ENCODE measurements at places on chromosomes 7 and 10.

DNA sequence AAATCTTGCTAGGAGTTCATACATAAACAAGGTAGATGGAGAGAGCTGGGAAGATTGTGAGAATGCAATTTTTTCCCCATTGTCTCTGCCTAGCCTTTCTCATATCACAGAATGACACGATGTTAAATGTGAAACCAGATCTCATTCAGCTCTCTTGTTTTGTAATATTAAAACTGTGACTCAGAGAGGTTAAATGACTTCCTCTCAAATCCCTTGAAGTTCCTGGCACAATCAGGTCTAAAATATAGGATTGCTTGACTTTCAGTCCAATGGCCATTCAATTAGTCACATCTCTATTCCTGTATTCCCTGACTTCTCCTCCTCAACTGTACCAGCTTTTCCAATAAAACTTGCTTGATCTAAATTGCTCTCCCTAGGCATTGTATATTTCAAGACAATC, 3.1 kb downstream of the ANKRD22 start:
- no peak for DNase-seq

DNA sequence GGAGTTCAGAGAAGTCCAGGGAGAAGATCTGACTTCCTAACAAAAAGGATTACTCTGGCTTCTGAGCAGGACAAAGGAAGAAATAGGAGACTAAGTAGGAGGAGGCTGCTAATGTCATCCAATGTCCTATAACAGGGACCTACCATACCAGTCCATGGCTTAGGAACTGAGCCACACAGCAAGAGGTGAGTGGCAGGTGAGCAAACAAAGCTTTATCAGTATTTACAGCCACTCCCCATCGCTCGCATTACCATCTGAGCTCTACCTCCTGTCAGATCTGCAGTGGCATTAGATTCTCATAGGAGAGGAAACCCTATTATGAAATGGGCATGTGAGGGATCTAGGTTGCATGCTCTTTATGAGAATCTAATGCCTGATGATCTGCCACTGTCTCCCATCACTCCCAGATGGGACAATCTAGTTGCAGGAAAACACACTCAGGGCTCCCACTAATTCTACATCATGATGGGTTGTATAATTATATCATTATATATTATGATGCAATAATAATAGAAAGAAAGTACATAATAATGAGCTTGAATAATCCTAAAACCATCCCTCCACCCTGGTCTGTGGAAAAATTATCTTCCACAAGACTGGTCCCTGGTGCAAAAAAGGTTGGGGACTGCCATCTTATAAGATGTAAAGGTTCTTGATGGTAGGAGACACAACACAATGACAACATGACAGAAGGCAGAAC, 487.4 kb downstream of the PLXDC2 start:
- no peak for DNase-seq

DNA sequence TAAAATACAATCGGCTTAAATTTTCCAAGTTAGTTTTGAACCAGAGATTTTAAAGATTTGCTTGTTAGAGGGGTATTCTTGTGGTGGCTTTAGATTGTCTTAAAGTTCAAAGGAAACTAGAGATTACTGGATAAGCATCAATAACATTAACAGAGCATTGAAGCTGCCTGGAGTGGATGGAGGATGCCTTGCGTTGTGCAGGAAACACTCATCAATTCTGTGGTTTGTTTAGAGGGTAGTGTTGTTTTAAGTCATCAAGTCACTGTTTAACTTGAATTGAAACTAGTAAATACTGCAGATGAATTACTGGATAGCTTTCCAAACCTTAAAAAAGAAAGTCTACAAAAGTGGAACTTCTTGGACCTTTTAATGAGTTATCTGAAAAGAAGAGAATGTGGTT, 218.6 kb downstream of the CELF2 start:
- no peak for DNase-seq

- DNase-seq: no peak
Observed at GRCh38 chr7:117041007-117041406, 87.7 kb downstream of the ST7 start.

- no peak for DNase-seq
Observed at GRCh38 chr10:30007406-30007805, 52.0 kb downstream of the JCAD start.

GRCh38 chr7:42639930-42640329, 271.9 kb downstream of the C7orf25 start:
- DNase-seq: no peak

DNA sequence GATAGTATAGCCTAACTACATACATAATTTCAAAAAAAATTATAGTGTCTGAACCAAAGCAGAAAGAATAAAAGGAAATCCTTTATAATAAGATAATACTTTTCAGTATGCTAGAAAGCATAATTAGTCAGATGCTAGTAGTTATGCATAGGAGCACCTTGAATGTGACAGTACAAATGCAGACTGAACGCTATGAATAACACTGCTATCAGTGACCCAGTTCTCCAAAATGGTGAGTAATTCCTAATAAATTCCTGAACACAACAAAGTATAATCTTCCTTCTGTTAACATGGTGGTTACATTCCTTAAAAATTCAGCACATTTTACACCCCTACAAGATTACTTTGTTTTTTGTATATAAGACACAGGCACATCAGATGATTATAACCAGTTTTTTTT, 1.2 kb upstream of the CHPF2 start:
- no peak for DNase-seq

GRCh38 chr7:70439651-70440050, 692.3 kb upstream of the GALNT17 start:
- no peak for DNase-seq

DNA sequence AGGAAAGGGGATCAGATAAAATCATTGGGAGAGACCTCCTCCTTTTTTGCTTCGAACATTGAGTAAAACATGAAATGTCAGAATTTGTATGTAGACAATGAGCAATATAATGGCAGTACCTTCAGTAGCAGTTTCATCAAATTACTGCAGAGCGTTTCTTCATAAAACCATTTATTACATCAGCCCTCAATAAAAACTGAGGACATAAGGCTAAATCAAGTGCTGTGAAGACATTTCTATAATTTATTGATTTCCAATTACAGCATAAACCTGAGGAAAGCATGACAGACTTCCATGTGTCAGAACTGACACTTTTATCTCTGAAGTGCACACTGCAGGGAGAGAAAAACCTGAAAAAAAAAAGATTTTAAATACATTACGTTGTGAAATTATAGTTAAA, 172.6 kb upstream of the ZNF804B start:
- DNase-seq: no peak

DNA sequence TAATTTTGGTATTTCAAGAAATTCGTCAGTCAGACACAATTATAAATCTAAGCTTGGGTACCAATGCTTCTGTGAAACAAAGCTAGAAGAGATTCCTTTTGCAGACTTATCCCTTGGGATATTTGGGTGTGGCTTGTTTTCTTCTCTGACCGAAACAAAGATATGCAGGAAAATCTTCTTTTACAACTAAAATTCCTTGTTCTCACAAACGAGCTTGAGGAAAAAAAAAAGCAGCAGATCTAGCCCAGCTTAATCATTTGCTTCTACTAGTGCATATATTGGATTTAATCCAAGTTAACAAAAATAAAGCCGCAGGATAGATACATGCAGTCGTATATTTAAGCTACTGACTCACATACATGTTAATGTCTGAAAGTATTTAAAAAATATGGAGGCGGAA, 104.2 kb downstream of the PRTFDC1 start:
- no peak for DNase-seq

- no peak for DNase-seq
Observed at GRCh38 chr10:124515244-124515970, 53.8 kb downstream of the LHPP start.

DNA sequence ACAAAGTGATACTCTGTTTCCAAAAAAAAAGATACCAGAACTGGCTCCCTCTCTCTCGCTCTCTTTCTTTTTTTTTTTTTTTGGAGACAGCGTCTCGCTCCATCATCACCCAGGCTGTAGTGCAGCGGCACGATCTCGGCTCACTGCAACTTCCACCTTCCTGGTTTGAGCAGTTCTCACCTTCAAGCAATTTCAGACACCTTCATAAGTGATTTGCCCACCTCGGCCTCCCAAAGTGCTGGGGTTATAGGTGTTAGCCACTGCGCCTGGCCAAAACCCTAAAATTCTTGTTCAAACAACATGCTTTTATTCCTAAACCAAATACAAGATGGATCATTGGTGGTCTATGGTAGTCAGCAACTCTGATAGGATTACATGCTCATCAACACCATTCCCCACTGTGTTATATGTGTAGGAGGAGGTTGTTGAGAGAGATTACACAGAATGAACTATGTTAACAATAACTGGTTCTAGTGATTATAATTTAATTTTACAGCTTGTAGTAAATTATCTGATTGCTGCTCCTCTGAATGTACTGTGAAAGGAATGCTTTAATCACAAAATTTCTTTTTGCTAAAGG, 15.5 kb downstream of the ACBD5 start:
- no peak for DNase-seq

DNA sequence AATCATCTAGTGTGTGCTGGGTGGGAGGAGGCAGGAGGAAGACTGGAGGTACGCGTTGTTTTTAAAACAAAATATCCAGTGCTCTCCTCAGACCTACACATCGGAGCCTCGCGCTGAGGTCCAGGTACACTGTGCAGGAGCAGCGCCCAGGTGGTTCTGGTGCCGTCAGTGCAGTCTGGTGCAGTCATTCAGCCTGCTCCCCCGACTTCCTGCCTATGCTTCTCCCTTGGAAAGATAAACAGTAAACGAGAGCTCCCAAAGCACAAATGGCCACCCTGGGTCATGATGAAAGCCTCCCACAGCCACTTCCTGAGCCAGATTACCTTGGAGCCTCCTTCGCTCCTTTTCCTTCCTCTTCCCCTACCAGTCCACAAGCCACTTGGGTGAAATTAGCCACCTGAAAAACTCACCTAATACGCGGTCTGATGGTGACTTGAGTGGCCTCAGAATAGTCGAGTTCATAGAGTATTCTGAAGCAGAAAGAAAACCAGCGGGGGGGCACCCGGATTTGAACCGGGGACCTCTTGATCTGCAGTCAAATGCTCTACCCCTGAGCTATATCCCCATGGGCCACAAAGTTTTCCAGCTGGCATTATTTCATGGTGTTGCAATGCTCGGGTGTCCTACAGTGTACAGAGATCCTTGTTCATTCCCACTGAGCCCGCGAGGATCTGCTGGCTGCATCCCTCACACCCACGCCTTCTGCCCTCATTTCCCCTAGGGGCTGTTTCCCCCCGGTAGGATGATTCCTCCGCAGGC, 82.5 kb downstream of the ZNF467 start:
- no peak for DNase-seq

DNA sequence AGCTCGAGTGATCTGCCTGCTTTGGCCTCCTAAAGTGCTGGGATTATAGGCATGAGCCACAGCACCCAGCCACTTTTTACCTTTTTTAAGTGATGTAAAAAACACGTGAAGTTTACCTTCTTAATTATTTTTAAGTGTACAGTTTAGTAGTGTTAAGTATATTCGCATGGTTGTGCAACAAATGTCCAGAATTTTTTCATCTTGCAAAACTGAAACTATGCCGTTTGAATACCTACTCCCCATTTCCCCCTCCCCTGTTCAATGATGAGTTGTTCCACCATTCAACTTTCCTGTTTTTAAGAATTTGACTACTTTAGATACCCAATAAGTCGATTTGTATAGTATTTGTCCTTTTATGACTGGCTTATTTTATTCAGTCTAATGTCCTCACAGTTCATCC, 10.9 kb downstream of the NRBF2 start:
- no peak for DNase-seq

DNA sequence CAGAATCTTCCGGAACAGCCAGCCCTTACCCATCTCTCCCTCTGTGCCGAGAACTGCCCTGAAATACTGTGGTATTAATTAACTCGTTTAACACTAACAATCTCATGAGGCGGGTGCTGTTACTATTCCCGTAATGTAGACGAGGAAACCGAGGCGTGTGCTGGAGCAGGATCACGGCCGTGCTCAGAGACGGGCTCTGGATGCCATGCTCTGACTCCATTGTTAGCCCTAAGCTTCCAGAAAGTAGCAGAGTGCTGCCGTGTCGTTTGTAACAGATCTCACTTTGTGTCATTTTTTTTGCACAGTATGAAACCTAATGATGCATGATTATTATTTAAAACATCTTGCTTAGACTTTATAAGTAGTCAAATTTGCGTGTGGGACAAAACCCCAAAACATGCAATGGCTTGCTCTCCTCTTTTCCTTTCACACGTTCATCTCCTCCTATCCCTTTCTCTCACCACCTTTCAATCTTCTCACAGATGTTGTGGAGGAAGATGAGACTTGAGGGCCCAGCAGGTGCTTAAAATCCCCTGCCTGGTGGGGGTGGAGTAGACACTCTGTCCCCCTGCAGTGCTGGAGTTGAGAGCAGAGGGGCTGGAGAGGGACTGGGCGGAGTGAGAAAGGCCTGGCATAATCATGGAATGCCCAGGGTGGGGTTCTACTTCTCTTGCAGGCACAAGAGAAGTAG, 482 bp upstream of the ACTR3C start:
- DNase-seq: no peak

GRCh38 chr7:156638443-156639077, 2.0 kb upstream of the RNF32 start:
- DNase-seq: no peak

- DNase-seq: no peak
Observed at GRCh38 chr7:7816816-7817536, 98.6 kb upstream of the RPA3 start.

DNA sequence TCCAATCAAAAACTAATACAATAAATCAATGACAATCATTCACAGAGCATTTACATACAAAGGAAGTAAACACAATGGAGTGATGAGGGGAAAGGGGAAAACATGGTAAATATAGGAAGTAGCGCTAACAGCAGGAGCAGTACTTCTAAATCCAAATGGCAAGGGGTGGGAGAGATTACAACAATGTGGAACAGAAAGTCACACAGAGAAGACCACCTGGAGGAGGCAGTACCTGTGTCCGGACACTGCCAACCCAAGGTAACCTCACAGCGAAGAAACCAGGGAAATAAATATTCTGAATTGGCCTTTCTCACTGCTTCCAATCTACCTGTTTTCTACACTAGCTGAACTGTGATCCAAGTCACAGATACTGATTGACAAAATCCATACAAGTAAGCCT, 58.2 kb downstream of the ABI1 start:
- DNase-seq: no peak

GRCh38 chr7:124630395-124630794, 135.2 kb downstream of the GPR37 start:
- DNase-seq: no peak

- DNase-seq: no peak
Observed at GRCh38 chr7:108008827-108009226, 5.9 kb upstream of the LAMB1 start.

DNA sequence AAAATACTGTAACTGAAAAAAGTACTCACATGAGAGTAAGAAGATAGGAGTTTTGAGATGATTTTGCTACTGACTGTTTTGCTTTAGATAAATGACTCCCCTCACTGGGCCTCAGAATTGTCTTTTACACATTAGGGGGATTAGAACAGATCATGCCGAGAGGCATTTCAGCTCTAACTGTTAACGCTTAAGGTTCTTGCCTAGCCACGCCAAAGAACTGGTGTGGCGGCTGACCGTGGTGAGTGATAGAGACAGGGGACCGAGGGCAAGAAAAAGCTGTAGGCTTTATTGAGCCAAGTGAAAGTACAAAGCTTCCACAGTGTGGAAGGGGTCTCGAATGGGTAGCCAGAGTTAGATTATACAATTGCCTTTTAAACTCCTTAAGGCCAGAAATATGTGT, 368.5 kb upstream of the MYO3A start:
- DNase-seq: no peak

GRCh38 chr7:20288036-20288435, 42.7 kb upstream of the ITGB8 start:
- DNase-seq: no peak
